ENCODE measurements at places on chromosomes 3 and 15.
A peak's percentile ranks its signal among the peaks of the same experiment; 100 is the strongest.

DNA sequence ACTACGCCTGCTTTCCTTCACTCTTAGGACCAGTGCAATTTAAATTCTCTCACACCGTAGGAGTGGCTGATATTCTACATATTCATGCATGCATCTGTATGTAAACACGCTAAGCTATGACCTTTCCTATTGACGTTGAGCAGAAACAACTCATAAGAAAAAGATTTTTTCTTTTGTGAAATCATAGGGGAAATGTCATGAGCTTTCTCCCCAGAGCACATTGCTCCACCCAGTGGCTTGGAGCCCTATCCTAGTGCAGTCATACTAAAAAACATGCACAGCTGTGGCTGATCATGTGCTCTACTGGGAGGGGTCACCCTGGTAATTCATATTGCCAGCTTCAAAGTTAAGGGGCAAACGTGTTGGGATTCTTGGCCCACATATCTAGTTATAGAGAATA is 1.8 kb upstream of the MESD start:
- DNase-seq: no peak

DNA sequence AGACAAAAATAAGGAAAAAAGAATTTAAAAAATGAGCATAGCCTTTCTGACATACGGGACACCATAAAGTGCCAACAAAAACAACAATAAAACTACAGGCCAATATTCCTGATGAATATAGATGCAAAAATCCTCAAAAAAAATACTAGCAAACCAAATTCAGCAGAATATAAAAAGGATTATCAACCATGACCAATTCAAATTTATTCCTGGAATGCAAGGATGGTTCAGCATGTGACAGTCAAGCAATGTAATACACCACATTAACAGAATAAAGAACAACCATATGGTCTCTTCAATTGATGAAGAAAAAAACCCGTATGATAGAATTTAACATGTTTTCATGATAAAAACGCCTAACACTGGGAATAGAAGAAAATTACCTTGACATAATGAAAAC is 341.7 kb downstream of the PYDC2 start:
- DNase-seq: no peak

DNA sequence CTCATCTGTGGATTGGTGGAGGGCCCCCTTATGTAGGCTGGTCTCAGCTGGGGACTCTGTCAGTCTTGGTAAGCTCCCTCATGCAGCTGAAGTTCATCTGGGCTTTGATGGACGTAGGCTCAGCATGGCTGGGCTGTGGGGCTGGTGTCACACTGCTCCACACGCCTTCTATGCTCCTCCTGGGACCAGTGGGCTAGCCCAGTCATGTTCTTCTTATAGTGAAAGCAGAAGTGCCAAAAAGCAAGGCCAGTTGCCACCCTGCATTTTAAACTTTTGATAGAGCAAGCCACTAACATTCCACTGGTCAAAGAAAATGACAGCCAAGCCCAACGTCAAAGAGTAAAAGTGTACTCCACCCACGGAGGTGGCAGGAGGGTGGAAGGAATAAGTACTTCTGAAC is 165.5 kb downstream of the MEX3B start:
- no peak for DNase-seq

DNA sequence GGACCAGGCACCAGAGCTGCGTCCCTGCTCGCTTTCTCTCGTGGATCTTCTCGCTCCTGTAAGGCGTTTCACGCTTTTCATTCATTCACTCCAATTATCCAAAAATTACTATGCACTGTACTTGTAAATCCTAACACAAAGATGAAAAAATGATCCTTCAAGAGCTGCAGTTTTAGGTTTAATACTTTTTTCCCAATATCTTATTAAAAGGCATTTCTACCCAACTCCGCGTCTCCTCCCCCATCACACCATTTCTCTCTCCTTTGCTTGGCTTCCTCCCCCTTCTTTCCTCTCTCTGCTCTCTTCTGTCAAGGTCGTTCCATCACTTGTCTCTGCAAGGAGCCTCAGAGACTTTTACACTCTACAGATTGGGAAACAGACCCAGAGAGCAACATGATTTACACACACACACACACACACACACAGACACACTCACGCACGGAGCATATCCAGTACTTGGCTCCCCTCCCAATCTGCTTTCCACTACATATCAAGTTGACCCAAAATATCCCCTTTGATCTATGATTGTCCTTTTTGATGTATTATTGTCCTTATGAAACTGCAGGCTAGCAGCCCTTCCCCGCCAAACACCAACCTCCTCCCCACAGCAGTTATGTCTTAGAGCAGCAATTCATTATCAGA is 479 bp upstream of the CLDN1 start:
- DNase-seq: no peak

- no peak for DNase-seq
Observed at GRCh38 chr15:43187544-43188155, 2.4 kb downstream of the CCNDBP1 start.

- DNase-seq: no peak
Observed at GRCh38 chr3:165938986-165939540, 101.8 kb upstream of the BCHE start.

- no peak for DNase-seq
Observed at GRCh38 chr3:164577667-164578210, 500.6 kb downstream of the SI start.

DNA sequence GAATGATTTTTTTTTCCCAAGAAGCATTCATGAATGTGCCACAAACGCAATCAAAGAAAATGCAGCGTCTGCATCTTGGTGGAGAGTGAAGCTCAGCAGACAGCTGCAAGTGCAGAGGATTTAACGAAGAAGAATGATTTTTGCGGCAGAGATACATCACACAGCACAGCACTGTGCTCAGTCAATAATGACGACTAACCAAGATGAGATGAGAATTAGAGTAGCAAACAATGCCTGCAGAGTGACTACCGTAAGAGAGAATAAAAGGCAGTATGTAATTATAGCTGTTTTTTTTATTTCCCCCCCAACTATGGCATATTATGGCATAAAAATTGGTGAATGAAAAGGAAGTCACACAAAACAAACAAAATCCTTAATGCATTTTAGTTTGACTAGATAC is 218.0 kb upstream of the ROBO1 start:
- no peak for DNase-seq

DNA sequence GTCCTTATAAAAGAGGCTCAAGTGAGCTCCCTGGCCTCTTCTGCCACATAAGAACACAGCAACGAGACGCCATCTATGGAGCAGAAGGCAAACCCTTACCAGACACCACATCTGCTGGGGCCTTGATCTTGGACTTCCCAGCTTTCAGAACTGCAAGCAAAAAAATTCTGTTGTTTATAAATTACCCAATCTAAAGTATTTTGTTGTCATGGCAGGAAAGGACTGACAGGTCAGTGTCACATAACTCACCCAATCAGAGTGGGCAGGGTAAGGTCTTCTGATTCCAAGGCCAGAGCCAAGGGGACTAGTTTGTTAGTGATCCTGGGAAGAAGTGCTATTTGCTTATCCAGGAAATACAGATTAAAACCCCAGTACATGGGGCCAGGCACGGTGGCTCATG is 98.9 kb downstream of the HMG20A start:
- no peak for DNase-seq

DNA sequence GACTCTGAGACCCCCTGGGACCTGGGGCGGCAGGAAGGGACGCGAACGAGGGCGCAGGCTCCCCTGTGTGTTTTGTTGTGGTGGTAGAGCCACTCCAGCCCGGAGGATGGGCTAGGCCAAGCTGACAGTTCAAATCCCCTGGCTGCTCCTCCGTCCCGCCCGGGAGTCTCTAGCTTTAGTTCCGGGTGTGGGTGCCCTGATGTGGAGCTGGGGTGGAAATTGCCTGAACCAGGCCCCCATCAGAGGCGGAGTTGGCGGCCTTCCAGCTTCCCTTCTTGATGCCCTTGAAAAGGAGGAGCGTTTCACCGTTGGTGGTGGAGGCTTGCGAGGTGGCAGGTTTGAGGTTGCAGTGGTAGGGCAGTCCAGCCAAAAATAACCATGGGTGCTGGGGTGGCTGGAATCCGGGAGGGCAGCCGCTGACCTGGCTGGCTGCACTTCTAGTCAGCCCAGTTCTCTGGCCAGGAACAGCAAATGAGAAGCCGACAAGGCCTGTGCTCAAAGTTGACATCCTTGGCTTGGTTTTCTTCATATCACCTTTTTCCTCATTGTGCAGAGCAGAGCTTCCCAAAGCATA is 817 bp downstream of the CLK3 start:
- DNase-seq: peak; percentile 52

- no peak for DNase-seq
Observed at GRCh38 chr3:27356976-27357375, 12.2 kb downstream of the NEK10 start.

DNA sequence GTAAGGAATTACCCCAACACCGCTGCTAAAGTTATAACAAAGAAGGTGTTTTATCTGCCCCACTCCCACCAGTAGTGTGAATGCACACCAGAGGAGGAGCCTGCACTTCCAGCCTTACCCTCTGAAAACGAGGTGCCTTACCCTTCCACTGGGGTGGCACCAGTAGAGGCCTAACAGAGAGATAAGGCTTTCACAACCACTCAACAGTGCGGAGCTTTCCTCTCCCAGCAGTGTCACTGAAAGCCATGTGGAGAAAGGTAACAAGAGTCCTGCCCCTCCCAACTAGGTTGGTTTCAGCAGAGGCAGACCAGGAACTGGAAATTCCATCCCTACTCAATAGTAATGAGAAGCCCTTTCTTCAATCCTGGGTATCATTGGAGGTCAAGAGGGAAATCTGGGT is 539.2 kb downstream of the VGLL3 start:
- DNase-seq: no peak

DNA sequence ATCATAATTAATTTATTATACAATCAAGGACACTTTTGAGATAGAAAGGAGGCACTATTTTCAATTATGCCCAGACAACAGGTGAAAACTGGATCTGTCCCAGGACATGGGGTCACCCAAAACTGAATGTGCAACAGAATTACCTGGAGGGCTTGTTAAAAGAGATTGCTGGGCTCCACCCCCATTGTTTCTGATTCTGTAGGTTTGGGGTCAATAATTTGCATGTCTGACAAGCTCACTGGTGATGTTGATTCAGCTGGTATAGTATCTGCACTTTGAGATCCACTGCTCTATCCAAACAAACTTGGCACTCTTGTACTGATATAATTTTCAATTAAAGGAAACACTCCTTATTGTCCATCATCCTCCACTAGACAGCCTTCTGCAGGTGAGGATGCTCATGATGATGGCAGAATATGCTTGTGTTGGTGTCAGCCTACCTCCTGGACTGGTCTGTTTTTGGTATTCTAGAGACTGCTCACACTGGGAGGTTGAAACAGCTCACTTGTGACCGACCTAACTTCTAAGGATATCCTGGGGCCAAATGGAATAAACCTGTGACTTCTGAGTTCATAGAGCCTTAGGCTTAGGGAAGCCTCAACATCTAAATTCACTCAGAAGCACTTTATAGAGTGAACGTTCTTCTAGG is 2.2 kb downstream of the P2RY14 start:
- DNase-seq: no peak

GRCh38 chr15:36811903-36812302 is 232.5 kb downstream of the CDIN1 start:
- no peak for DNase-seq

DNA sequence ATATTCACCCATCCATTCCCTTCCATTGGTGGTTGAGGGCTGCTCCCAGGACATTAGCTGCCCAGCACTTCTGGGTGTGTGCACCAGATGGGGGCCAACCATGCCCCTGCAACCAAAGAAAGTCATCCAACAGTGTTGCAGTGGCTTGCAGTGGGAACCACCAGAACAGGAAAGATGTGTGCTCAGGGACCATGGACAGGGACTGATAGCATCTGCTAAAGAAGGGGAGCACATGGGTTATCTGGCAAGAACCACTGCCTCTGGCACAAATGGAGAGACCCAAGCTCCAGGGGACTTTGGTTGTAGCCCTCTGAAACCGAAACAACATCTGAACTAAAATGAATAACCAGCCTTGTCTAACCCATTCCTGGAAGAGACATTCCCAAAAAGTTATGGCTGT is 8.1 kb downstream of the DCLK3 start:
- no peak for DNase-seq

GRCh38 chr3:4977001-4977852 is 2.0 kb upstream of the BHLHE40 start:
- DNase-seq: peak; percentile 70

GRCh38 chr15:74782259-74783071 is 585 bp downstream of the CSK start:
- DNase-seq: peak; percentile 58

GRCh38 chr3:186178412-186178811 is 69.5 kb upstream of the ETV5 start:
- DNase-seq: no peak

DNA sequence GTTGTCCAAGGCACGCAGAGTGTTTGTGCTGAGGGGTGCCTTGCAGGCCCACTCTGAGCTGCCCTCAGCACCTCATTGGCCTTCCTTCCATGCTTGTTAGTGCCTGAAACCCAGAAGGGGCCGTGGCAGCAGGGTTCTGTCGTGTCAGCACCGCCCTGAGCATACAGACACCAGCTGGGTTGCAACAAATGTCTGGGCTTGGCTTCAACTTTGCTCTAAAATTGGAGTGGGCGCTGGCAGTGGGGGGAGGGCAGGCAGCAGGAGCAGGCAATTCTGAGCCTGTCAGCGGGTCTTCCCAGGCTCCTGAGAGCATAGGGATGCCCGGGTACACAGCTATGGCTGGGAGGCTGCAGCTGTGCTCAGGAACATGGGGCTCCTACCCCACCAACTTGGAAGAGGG is 464.3 kb downstream of the EPHA3 start:
- no peak for DNase-seq

Measured in stimulated activated naive CD4-positive, alpha-beta T cell treated with Interleukin-2 at 50 U/mL for 16 hours (primary cell).